ENCODE measurements at places on chromosomes 5 and 9.

GRCh38 chr9:68975365-68976043, 38.4 kb downstream of the PRKACG start:
- DNase-seq, result no peak

DNA sequence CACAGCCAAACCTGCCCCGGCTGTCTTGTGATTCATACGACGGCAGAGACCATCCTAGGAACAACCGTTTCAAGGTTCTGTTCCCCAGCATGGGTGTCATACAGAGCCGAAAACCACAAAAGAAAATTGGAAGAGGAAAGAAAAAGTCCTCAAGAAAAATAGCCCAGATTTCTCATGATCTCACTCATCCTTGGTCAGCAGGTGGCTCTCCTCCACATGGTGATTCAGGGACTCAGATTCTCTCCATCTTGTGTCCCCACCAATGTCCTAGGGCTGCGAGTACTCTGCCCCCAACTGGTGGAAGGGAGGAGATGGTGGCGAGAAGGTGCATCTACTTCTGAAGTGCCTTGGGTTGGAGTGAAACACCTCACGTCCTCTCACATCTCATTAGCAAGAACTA, 25.6 kb downstream of the PDZD2 start:
- peak; percentile 56 for DNase-seq

GRCh38 chr5:83718195-83718825, 2.3 kb downstream of the HAPLN1 start:
- peak; percentile 59 for DNase-seq

- no peak for DNase-seq
Observed at GRCh38 chr5:37189355-37189754, 59.8 kb downstream of the CPLANE1 start.

DNA sequence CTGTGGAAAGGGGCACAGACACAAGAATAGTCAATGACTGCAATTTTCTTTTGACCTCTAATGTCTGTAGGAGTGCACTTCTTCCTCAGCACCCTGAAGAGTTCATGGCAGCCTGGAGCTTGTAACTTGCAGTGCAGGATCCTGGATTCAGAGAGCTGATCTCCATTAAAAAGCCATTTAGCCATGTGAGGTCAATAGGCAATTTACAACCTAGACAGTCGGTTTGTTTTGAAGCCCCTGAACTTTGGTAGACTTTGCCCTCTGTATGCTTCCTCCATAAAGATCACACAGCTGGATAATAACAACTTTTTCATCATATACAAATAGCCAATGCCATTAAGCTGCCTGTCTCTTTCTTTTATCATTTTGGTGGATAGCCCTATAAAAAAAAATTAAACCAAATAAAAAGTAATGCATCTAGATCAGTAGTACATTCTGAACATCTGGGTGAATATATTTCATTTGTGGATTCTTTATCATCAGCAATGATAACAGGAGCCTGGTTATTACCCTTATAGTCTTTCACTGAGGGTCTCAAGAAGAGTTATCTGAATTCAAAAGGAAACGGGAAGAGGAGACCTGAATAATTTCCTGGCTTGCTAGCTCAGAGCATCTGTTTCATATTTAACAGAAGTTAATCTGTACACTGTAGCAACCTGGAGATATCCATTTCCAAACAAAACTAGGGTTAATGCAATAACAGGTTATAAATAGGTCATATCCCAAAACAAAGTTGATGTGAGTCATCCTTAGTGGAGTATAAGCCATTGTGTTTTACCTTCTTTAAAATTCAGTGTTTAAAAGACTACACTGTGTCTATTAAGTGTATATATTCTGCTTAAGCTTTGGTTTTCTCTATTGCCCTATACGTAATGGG, 193.8 kb upstream of the ACTBL2 start:
- no peak for DNase-seq

GRCh38 chr9:84484172-84484571, 143.6 kb upstream of the SLC28A3 start:
- no peak for DNase-seq

Data from HCT116 (cell line).